ENCODE measurements at places on chromosomes 12 and 14.

DNA sequence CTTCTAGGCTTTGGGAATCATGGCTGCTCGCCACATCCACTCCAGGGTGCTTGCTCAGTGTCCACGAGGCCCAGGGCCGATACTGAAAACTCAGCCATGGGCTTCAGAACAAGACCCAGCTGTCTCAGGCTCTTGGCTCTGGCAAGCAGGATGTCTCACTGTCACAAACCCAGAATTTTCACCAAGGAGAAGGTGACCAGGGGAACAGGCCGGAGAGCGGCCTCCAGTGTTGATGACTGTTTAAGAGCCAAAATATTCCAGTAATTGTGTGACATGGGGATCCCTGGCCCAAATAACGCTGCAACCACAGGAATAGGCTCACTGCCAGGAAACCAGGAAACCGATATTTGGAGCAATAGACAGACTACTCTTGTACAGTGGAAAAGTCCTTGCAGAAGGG, 9.8 kb upstream of the SERPINA5 start:
- peak; percentile 24 for DNase-seq

DNA sequence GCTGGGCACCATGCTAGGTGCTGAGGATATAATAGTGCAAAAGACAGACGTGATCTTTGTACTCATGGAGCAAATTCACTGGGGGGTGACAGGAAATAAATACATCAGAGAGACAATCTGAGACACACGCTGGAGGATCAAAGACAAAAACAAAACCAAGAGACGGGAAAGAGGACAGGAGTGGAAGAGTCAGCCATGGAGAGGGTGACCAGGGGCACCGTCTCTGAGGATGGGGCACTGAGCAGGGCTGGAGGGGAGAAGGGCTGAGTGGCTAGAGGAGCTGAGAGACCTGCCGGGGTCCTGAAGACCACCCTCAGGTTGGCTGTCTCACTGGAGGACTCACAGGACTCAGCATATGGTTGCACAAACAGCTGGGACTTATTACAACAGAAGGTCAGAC, 81.9 kb downstream of the TMEM132D start:
- DNase-seq, result no peak

- no peak for DNase-seq
These were observed 14.3 kb downstream of the PGF start for GRCh38 chr14:74940956-74941565.

DNA sequence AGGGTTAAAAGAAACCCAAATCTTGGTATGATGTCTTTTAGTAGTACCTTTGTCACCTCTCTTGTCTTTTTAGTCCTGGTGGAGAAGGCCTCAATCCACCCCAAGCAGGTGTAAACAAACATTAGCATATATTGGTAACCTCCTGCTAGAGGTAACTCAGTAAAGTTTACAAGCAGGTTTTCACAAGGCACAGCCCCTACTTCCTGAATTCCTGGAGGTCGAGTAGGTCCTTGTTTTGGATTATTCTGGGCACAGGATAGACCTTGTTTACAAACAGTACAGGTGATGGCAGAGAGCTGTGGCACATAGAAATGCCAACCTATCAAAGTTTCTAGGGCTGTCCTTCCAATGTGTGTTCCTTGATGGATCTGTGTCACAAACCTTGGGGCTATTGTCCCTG, 99.1 kb downstream of the ALG10 start:
- no peak for DNase-seq

- DNase-seq, result no peak
These were observed 96.5 kb downstream of the PRMT8 start for GRCh38 chr12:3587402-3588013.

DNA sequence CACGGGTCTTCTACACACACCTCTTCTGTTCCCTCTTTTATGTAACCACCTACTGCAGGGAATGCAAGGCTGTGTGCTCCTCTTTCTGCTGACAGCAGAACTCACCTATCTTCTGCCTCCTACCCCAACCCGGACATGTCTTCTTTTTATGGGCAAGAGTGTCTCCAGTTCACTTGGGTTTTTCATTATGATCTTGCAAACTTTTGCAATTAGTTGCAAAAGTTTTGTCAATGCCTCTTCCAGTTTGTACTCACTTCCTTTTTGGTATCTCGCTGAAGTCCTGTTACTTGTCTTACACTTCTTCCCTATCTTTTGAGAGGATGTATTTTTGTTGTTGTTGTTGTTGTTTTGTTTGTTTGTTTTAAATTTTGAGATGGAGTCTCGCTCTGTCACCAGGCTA, 50.6 kb downstream of the DRAM1 start:
- DNase-seq, result no peak

DNA sequence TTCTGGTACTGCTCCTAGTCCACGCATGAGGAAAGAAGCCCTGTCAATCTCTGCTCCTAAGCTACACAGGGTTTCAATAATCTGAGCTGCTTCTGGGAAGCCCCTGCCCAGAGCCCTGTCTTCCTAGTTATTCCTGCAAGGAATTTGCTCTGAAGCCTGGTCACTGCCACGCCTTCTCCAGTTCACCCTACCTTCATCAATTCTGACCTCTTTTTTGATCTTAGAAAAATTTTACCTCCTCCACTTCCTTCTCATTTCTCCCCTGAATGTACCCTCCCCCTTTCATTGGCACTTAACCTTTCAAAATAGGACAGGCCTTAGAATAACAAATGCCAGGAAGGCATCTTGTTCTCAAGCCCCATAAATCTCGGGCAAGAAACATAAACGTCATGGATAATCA, 14.9 kb upstream of the LRRK2 start:
- DNase-seq, result no peak

DNA sequence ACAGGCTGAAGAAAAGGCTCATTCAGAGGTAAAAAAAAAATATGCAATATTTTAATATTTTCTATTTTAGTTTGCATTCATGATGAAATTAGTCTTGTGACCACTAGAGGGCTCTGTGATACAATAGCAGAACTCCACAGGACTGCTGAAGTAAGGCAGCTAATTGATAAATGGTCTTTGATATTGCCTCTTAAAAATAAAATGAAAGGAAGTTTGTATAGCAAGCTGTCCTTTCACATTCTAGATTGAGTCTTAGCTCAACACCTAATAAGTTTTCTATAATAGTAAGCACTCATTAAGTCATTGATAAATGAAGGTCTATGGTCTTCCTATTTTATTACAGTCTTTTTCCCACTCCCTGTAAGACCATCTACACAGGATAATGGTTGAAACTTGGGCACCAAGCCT, 315.7 kb downstream of the NAV3 start:
- peak; percentile 29 for DNase-seq

- DNase-seq, result no peak
These were observed 6.7 kb downstream of the CFL2 start for GRCh38 chr14:34707722-34708121.

- no peak for DNase-seq
These were observed 154.9 kb downstream of the MED13L start for GRCh38 chr12:116122628-116123027.

GRCh38 chr14:103521438-103521950, 1.1 kb downstream of the CKB start:
- no peak for DNase-seq

- no peak for DNase-seq
These were observed 4.4 kb downstream of the KRT2 start for GRCh38 chr12:52647601-52648000.

Data from M059J (cell line).